GM13976 (cell line): ENCODE measurements at places on chromosomes 6 and 20.

DNA sequence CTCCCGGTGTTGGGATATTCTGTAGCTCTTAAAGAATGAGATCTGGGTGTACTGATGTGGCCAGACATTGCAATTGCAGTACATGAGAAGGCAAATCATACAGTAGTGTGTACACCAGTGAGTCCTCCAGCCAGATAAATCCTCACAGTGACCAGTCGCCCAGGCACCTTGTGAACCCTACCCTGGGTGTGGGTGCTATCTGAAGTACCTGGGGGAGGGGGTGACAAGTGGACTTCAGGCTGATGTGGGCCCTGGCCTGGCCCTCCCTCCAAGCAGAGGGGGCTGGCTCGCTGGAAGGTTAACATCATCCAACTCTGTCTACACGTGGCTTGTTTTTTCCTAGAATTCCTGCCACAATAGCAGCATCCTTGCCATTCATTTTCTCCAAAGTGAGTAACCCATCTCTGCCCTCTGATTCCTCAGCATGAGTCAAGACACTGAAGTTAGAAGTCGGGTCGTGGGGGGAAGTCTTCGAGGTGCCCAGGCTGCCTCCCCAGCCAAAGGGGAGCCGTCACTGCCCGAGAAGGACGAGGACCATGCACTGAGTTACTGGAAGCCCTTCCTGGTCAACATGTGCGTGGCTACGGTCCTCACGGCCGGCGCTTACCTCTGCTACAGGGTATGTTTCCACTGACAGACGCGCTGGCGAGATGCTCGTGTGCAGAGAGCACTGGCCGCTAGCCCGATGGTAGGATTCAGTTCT is 70.8 kb downstream of the PTPN1 start:
- no peak for DNase-seq

- DNase-seq, result no peak
Observed at GRCh38 chr6:152184573-152184916, 377.1 kb downstream of the ESR1 start.

DNA sequence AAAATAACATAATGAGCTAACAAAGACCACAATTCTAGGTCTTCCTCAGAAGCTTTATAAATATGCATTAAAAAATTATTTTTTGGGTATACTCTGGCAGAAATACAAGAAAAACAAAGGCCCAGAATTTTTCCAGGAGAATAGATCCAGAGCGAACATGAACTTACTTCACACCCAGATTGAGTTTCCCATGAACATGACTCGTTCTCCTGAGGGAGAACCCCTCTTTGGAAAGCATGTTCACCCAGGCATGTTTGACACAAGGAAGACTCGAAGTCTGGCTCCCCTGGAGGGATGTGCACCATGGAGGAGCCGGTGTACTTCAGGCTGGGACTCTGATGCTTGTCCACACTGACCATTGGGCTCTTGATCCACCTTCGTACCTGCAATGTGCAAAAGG is 56.1 kb downstream of the SGK1 start:
- DNase-seq, result no peak

DNA sequence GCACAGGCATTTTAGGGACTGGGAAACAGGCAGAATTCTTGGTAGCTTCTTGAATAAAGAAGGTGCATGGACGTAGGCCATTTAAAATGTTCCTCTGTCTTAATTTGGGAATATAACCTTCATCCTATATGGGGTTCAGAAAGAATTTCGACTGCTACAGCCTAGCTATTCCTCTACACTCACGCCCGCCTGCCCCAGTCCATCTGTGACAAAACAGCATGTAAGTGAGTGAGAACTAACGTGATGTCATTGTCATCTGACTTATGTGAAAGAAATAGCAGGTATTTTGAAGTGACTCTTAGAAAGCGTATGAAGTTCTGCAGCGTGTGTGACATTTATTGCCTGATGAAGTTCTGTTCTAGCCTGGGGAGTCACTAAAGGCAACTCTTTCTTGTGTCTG is 52.2 kb upstream of the SLC22A1 start:
- no peak for DNase-seq

DNA sequence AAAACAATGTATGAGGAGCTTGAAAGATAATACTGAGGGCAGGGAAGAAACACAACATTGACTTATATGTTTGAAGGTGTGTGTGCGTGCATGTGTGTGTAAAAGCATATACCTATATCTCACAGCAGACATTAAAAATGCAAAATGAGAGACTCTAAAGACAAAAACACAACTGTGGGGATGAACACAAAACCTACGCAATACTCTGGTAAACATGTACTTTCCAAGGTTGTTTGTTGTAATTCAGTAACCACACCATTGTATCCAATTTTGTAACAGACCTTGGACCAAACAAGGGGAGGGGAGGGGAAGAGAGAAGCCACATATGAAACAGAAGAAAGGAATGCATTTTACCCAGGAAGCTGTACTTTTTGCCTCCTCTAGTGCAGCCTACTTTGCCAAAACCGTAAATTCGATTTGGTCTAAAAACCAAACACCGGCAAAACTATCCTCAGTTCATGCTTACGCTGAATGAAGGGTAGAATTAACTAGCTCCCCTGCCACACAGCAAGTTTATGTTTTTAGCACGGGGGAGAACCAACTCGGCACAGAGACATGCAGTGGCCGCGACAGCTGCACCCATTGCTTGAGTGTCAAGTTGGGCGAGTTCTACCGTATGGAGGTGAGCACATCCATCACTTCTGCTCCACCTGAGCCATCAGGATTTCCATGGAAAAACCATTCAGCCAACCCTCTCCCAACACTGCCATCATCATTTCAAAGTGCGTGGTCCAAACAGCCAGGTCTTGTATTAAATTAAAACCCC is 50.0 kb downstream of the CNKSR3 start:
- no peak for DNase-seq
